Lung microvascular endothelial cell (primary cell): ENCODE measurements at places on chromosomes 11 and 22.

GRCh38 chr11:62778441-62778840 lies 7.2 kb downstream of the TAF6L start:
- no peak for DNase-seq

GRCh38 chr11:128765104-128765503 lies 71.2 kb downstream of the FLI1 start:
- DNase-seq: no peak

DNA sequence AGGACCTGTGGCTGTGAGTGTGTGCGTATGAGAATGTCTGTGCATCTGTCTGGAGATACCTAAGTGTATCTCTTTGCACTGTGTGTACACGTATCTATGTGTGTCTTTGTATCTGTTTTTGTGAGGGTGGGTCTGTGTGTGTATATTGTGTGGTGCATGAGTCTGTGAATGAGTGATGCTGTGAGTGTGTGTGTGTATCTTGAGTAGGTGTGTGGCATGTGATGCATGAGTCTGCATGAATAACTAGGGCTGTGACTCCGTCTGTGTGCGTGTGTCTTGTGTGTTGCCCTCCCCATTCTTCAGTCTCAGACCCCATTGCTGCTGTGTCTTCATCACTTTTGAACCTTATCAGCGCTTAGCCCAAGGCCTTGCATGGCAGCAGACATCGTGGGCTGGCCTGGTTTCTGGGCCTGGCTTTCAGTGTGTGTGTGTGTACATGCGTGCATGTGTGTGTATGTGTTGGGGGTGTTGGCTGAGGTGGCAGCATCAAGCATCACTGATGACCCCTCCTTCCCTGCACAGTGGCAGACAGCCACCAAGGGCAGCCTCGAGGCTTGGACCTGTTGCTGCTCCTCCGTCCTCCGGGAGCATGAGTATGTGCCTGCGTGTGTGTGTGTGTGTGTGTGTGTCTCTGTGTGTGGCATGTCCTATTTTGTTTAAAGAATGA lies 1.4 kb downstream of the SGSM1 start:
- DNase-seq: no peak

- DNase-seq: no peak
Measured at GRCh38 chr22:45268167-45268957, 16.4 kb upstream of the UPK3A start.

DNA sequence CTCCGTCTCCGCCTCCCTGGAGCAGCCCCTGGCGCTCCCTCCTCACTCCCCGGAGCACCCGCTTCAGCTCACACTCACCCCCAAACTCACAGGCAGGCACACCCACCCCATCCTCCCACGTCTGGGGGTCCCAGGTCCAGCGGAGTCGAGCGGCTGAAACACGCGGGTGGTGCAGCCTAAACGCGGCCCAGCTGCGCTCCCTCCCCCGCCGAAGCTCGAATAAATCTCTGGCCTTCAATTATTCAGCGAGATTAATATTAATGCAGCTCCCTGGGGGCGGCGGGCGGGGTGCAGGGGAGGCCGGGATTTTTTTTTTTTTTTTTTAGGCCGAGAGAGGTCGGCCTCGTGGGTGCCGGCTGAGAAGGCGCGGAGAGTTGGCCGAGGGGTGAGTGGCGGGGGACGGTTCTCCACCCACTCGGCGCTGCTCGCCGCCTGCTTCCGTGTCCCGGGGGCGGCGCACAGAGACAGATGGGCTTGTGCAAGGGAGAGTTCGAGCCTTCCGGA lies 524 bp upstream of the SLC1A2 start:
- no peak for DNase-seq

- peak; percentile 57 for DNase-seq
Measured at GRCh38 chr11:118434553-118435289, 1.6 kb upstream of the KMT2A start.
